ENCODE measurements at places on chromosomes 12 and 14.

DNA sequence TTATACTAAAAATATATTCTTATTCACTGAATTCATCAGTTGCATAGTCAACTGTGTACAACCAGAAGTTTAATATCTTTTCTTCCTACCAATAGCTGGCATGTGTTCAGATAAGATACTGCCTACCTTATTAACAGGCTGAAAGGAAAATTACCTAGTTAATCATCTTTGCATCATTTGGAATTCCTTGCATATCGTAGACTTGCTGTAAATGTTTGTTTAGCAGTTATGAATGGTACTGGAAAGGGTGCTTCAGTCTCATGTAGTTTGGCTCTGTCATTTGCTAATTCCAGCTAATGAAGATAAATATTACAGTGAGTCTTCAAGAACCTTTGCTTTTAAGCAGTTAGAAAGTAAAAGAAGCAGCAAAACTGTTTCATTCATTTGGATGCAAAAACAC, 84.4 kb downstream of the PPHLN1 start:
- DNase-seq = no peak

DNA sequence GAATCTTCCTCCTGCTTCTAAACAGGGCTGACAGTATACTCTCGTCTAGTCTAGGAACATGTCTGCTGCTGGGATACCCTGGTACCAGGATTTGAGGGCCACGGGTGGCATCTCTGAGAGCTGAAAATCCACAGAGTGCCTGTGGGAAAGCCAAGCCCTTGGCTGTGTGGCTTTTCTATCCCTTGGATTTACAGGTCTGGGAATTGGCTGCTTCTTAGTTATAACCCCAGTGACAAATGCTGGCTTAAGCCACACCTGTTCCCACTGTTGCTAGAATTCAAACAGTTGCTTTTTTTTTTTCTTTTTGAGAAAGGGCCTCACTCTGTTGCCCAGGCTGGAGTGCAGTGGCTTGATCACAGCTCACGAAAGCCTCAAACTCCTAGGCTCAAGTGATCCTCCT, 14.3 kb upstream of the RIN3 start:
- DNase-seq = no peak

GRCh38 chr12:7265251-7265650, 38.6 kb upstream of the ACSM4 start:
- DNase-seq = no peak

DNA sequence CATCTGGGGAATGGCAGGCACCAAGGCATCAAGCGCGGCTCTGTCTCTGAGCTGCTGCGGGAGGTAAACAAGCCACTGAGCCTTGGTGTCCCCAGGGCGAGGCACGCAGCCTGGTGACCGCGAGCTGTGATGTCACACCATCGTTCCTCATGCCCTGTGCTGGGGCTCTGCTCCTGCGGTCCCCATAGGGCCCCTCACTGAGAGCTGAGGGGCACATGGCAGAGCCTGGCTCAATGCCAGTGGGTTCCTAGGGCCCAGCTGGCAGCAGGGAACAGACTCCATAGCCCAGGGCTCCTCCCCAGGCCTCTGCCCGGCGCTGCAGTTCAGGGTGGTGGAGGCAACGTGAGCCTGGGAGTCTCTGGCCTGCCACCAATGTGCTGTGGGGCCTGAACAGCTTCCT, 22.6 kb downstream of the CHGA start:
- no peak for DNase-seq

GRCh38 chr14:50477760-50478159, 54.6 kb downstream of the MAP4K5 start:
- no peak for DNase-seq

DNA sequence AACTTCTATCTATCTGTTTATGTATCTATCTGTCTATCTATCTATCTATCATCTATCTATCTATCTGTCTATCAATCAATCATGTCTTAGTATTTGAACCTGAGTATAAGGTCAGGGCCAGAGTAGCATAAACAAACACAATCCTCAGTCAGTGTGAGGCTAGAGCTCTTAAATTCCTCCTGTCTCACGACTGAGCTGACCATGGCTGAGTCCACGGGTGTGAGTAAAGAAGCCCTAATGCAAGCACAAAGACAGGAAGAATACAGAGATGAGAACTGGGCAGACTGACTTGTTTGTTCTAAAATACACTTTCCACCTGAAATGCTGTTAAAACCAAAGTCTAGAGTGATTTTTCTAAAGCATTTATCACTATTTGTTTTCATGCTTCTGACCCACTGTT, 47.2 kb upstream of the STXBP6 start:
- DNase-seq = no peak

DNA sequence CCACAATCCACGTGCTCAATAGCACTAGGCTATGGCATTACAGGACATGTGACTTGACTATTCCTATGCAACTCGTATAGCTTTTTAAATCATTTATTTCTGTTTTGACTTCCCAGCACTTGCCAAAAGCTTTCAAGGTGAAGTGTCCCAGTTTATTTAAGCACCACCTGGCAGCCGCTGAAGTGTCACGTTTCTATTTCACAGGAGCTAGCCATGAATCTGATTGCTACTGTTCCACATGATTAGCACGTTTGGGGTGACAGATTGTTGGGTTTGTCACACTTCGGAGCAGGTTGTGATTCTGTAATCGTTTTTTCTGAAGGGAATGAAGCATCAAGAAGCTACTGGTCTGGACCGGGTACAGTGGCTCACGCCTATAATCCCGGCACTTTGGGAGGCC, 39.9 kb upstream of the BICDL1 start:
- DNase-seq = no peak

DNA sequence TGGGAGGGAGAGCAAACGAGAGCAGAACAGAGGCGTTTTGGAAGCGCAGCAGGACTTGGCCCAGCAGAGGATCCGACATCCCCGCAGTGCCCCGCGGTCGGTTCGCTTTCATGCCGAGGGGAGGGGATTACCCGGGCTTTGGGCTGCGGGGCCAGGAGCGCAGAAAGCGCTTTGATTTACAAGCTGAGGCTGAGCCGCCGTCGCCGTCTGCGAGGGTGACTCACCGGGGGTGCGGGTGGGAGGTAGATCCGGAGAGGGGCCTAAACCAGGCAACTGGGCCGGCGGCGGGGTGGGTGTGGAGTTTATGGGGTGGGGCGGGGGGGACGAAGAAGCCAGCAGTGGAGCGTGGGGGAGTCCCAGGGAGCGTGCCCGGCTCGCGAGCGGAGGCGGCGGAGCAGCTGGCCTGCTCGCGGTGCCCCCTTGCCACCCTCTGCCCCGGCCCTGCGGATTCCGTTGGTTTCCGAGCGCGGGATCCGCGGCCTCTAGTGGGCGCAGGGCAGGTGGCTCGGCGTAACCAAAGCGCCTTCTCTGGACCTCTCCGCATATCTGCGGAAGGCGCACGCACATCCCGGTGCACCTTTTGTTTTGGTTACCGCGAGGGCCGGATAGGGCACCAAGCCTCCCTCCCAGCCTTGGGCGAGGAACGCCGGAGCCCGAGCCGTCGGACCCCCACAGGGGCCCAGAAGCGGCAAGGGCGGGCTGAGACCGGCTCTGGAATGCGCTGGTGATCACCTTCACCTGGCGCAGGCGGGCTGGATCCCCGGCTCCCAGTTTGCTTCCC, 2.6 kb downstream of the SIX4 start:
- DNase-seq = no peak

- DNase-seq = no peak
Observed at GRCh38 chr12:113154351-113154973, 4.9 kb downstream of the CFAP73 start.

DNA sequence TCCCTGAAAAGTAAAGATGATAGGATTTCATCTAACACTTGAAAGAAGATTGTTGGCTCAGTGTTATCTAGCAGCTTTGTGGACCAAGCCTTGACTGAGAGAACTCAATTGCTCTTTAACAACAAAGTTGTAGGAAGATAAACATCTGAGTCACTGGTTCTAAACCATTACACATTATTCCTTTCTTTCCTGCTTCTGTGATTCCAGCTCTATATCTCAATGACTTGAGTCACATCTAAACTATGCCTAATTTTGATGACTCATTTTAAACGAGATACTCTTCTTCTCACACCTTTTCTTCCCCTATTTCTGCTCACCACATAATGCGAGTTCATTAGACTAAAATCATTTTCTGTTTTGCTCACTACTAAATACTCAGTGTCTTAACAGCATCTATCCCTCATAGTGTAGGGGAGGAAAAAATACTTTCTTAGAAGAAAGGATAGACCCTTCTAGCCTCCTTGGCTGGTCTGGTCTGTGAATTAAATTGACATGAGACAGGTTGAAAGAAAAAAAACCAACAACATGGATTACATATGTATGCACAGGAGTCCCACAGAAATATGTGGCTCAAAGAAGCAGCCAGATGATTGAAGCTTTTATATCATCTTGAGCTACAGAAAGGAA, 201.4 kb downstream of the C12orf50 start:
- no peak for DNase-seq

GRCh38 chr14:104216457-104216856, 78.1 kb downstream of the KIF26A start:
- no peak for DNase-seq

GRCh38 chr12:96000858-96001257, 4.7 kb upstream of the HAL start:
- DNase-seq = no peak

DNA sequence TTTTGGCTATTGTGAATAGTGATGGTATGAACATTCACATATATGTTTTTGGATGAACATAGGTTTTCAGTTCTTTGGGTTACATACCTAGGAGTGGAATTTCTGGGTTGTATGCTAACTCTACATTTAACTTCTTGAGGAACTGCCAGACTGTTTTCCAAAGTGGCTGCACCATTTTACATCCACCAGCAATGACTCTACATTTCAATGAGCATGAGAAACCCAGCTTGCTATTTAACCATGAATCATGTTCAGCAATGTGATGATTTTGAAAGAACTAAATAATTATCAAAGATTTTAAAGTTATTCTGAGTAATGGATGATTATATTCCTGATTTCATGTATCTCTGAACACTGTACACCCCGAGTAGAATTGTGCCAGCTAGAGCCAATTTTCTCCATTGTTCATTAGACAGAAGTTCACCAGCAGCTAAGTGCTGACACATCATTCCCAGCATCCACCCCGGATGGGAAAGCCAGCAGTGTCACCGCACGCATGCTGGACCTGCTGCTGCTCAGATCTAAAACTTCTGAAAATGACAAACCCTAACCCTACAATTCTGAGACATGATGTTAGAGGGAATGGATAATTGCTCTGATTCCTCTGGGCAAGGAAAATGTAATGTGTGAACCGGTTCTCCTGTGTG, 13.3 kb upstream of the ANAPC5 start:
- DNase-seq = no peak

GRCh38 chr12:49627752-49628360, 4.5 kb downstream of the PRPF40B start:
- DNase-seq = no peak

DNA sequence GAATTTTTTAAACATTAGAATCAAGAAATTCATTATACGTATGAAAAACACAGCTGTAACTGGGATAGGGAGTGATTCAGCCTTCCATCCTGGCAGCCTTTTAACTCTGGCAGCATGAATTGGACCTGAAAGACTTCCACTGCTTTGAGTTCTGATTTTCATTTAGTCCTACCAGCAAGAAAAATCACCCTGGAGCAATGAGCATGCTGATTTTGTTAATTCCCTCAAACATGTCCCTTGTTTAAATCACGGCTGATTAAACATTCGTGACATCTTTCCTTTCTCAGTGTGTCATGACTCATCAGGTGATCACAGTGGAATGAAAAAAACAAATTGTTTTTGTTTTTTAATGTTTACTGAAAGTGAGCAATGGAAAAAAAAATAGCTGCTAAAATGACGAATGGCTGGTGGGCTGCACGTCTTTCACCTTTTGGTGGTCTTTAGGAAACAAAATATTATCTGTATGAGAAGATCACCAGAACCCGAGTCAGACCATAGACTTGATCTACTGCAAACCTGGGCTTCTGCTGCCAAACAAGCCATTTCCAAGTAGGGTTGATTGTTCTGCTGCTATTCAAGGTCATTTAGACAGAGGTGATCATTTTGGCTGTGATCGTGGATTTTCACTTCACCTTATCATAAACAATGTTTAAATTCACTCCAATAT, 67.0 kb upstream of the CAND1 start:
- DNase-seq = no peak

- DNase-seq = no peak
Observed at GRCh38 chr14:71231521-71232393, 324.5 kb downstream of the PCNX1 start.

GRCh38 chr14:51071857-51072256, 23.0 kb downstream of the TRIM9 start:
- no peak for DNase-seq

DNA sequence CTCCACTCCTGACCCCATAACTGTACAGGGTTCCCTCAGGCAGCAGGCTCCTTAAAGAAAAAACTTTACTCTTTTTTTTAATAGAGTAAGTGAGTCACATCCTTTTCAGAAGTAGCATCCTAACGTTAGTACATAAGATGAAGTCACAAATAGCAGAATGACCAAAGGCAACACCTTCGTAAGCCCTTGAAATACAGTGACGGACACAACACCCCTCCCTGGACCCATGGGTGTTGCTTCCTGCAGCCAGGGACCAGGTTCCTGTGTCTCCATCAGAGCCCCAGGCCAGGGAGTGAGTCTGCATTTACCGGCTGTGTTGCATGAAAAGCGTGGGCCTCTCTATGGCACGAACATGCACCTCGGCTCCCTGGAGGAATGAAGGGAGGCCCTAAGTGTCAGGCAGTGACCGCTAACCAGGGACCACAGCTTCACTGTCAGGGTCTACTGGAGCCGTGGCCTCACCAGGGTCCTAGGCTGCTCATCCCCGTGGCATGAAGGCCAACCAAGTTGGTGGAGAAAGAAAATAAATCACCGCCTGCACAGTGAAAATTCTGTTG, 340.0 kb upstream of the SFSWAP start:
- no peak for DNase-seq

DNA sequence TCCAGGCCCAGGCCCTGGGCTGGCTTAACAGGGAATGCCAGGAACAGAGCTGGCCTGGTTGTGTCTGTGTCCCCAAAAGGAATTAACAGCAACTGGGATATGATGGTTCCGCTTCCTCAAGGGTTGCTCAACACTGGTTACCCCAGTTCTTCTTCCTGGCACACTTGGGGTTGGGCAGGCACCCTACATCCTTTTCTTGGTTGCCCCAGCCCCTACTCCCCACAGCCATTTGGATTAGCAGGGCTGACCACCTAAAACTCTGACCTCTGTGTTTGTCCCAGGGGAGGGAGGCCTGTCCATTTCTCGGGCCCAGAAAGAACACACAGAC, 30.8 kb downstream of the NCKAP5L start:
- no peak for DNase-seq

GRCh38 chr12:122022393-122023338, 982 bp downstream of the BCL7A start:
- no peak for DNase-seq

GRCh38 chr14:26143057-26143456, 454.8 kb downstream of the NOVA1 start:
- no peak for DNase-seq

- no peak for DNase-seq
Observed at GRCh38 chr12:78865516-78865915, 942 bp downstream of the SYT1 start.

GRCh38 chr12:66107451-66107915, 23.1 kb downstream of the LLPH start:
- peak; percentile 17 for DNase-seq

GRCh38 chr12:75568801-75569200, 57.4 kb upstream of the KRR1 start:
- no peak for DNase-seq
